ENCODE measurements at places on chromosomes 5 and 9. TPM values are rescaled to one million over a fixed set of nuclear protein-coding genes. Genes with fewer than 3 reads are reported as not detected.
A peak's percentile ranks its signal among the peaks of the same experiment; 100 is the strongest.

The CA9 gene
- total RNA-seq, result 2.4 TPM

The SOX30 gene
- 0.07 TPM for total RNA-seq

The ACER2 gene
- total RNA-seq, result 1.9 TPM

The DND1 gene
- 1.0 TPM for total RNA-seq

The PCDHB2 gene
- 51.5 TPM for total RNA-seq

The LCN1 gene
- total RNA-seq, result not detected

DNA sequence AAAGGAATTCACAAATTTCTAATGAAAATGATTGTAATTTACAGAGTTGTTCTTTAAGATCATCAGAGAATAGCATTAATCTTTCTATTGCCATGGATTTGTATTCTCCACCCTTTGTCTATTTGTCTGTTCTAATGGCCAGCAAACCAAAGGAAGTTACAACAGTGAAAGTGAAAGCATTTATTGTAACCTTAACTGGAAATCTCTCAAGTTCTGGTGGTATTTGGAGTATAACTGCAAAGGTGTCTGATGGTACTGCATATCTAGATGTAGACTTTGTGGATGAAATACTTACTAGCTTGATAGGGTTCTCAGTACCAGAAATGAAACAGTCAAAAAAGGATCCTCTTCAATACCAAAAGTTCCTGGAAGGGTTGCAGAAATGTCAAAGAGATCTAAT is 21.7 kb downstream of the RMI1 start:
- H3K27ac ChIP-seq, result no peak overlapping the region
- no peaks in the 10 kb centered on the region for H3K4me1 ChIP-seq
- H3K36me3 ChIP-seq, result peaks cover 5% of the 10 kb centered on the region
- DNase-seq, result peak; percentile 25
- H3K27me3 ChIP-seq, result no peaks in the 10 kb centered on the region

- H3K27me3 ChIP-seq, result no peaks in the 10 kb centered on the region
- peaks cover 37% of the 10 kb centered on the region for H3K4me1 ChIP-seq
- DNase-seq, result peak; percentile 21
- H3K27ac ChIP-seq, result no peak overlapping the region
Measured at GRCh38 chr9:99365233-99365980, 143.3 kb downstream of the SEC61B start.

DNA sequence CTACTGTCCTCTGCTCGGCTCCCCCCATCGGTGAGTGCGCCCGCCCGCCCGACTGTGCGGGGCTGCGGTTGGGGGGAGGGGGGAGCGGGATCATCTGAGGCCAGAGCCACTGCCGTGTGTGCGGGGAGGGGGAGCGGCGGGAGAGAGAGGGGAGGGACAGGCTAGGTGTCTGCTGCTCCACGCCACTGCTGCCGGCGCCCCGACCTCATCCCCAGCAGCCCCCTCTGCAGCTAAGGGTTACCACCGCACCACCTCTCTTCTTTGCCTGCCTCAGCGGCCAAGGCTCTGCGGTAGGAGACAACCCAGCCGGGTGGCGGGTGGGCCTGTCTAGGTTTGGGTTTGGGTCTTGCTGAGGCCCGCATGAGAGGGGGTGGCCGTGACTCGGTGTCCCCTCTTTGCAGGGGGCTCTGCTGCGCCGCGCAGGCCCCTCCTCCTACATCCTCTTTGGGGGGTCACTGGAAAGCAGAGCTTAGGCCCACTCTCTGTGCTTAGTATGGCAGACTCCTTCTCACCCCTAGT is 670 bp upstream of the PURA start:
- H3K4me3 ChIP-seq, result peak overlapping the region; percentile 67
- H3K27me3 ChIP-seq, result peaks cover 53% of the 10 kb centered on the region
- no peaks in the 10 kb centered on the region for H3K36me3 ChIP-seq
- H3K27ac ChIP-seq, result peak overlapping the region; percentile 10
- peaks cover 26% of the 10 kb centered on the region for H3K4me1 ChIP-seq
- DNase-seq, result no peak

DNA sequence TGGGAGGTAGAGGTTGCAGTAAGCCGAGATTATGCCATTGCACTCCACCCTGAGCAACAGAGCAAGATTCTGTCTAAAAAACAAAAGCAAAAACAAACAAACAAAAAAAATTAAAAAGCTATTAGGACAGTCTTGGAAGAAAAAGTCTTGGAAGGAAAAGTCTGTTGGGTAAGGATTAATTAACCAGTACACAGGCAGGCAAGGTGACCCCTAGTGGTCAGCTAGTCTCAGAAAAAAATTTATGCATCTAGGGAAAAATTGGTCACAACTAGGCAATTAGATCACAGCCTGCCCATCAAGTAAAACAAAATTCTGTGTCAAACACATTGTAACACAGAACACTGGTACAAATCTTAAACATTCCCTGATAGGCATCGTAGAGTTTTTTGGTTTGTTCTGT is 6.7 kb upstream of the ANKRD18B start:
- peaks cover 10% of the 10 kb centered on the region for H3K27me3 ChIP-seq
- H3K27ac ChIP-seq, result no peak overlapping the region
- no peaks in the 10 kb centered on the region for H3K36me3 ChIP-seq
- DNase-seq, result peak; percentile 39
- H3K4me1 ChIP-seq, result no peaks in the 10 kb centered on the region
- H3K4me3 ChIP-seq, result no peak overlapping the region

GRCh38 chr9:130555968-130556367 is 23.4 kb upstream of the FUBP3 start:
- H3K4me1 ChIP-seq, result no peaks in the 10 kb centered on the region
- peak; percentile 21 for DNase-seq
- H3K36me3 ChIP-seq, result no peaks in the 10 kb centered on the region

DNA sequence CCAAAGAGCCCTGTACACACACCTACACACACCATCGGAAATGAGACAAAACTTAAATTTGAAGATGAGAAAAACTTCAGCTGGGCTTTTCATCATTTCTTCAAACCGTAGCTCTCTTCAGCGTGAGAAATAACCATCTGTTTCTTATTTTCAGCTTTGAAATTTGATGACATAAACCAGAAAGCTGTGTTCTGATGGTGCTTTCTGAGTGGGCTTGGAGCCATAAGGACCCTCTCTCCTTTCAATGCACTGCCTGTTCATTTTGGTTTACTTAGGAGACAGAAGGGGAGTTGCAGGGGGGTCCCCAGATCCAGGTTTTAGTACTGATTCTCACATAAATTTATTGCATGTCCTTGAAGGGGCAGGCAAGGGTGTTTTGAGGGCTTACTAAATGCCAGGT is 9.5 kb downstream of the FBXO10 start:
- no peak for DNase-seq
- H3K4me3 ChIP-seq, result no peak overlapping the region
- no peaks in the 10 kb centered on the region for H3K36me3 ChIP-seq
- H3K27ac ChIP-seq, result no peak overlapping the region
- no peaks in the 10 kb centered on the region for H3K27me3 ChIP-seq

DNA sequence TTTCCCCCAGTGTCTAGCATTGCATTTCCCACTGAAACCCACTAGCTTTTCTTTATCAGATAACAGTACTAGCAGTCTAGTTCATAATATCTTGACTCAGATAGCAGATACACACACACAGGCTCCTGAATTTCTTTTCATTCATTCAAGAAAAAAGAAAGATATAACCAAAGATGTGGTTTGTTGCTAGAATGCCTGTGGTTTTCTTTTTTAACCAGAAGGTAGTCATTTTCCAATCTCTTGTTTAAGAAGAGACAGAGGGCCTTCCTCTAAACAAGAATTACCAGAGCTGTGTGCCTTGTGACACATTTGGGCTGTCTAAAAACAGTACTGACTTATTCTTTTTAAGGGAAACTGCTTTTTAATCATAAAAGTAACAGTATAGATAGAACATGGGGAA is 167.3 kb downstream of the PJA2 start:
- no peak overlapping the region for H3K4me3 ChIP-seq
- H3K27me3 ChIP-seq, result no peaks in the 10 kb centered on the region
- no peaks in the 10 kb centered on the region for H3K36me3 ChIP-seq
- H3K4me1 ChIP-seq, result no peaks in the 10 kb centered on the region
- no peak for DNase-seq
- H3K27ac ChIP-seq, result no peak overlapping the region

- H3K4me3 ChIP-seq, result no peak overlapping the region
- DNase-seq, result no peak
- no peaks in the 10 kb centered on the region for H3K4me1 ChIP-seq
- H3K27ac ChIP-seq, result no peak overlapping the region
- H3K27me3 ChIP-seq, result no peaks in the 10 kb centered on the region
- H3K36me3 ChIP-seq, result peaks cover 22% of the 10 kb centered on the region
Measured at GRCh38 chr5:131505237-131505908, 129.7 kb downstream of the RAPGEF6 start.

DNA sequence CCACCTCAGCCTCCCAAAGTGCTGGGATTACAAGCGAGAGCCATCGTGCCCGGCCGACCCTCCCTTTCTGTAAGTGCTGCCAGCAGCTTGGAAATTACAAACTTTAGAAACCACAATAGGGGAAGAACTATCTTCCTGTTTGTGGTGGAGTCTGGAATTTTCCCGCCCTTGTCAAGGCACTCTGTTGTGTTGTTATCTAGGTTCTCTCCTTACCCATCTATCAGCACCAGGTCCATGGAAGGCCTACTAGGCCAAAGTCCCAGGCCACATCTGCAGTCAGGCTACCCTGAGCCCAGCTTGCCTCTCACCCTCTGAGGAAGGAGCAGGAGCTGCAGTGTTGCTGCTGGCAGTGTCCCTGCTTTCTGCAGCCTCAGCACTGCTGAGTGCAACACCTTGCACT is 214.9 kb downstream of the MCTP1 start:
- no peak overlapping the region for H3K4me3 ChIP-seq
- H3K27me3 ChIP-seq, result no peaks in the 10 kb centered on the region
- no peak overlapping the region for H3K27ac ChIP-seq

- no peak for DNase-seq
- no peaks in the 10 kb centered on the region for H3K36me3 ChIP-seq
- H3K4me1 ChIP-seq, result no peaks in the 10 kb centered on the region
- no peaks in the 10 kb centered on the region for H3K27me3 ChIP-seq
- no peak overlapping the region for H3K27ac ChIP-seq
- H3K4me3 ChIP-seq, result no peak overlapping the region
Measured at GRCh38 chr5:41012318-41012717, 58.8 kb downstream of the MROH2B start.

- no peak for DNase-seq
- no peaks in the 10 kb centered on the region for H3K36me3 ChIP-seq
- H3K27me3 ChIP-seq, result no peaks in the 10 kb centered on the region
- H3K4me3 ChIP-seq, result no peak overlapping the region
Measured at GRCh38 chr5:94389515-94389899, 228.9 kb downstream of the KIAA0825 start.

GRCh38 chr5:147445917-147446316 is 64.0 kb downstream of the DPYSL3 start:
- DNase-seq, result no peak
- H3K4me3 ChIP-seq, result no peak overlapping the region

DNA sequence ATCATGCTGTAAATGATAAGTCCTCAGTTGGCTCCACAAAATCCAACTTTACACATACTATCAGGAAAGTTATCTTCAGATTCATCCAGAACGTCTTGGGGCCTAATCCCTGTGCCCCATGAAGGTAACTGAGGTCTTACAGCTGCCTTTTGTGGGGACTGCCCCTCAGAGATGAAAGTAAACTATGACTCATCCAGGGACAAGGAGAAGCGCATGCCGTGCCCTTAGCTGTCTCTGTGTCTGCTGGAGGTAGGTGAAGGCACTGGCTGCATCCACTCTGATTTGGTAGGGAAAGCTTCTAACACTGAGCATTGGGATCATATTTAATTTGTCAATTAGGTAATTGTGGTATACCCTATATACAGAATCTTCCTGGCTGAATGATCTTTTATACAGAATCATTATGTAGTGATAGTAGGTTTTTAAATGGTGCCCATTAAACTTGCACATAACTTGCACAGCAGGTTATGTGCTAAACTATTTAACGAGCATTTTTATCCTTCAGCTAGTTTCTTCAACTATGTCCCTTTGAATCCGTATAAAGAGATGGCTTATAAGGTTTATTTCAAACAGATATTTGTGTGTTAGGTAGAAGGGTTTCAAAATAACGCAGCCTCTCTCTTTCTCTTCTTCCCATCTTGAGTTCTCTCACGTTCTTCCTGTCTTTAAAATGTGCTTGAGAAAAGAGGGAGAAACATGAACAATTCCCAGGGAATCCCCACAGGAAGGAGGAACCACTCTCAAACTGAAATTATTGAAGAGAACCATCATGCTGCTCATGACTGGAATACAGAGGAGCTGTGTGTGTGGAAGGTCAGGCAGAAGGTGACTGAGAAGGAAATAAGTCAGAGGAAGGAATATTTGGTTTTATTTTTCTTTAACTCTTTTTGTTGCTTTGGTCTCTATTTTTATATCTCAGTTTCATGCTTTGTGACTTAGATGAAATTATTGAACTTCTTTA is 250.9 kb downstream of the CD180 start:
- H3K36me3 ChIP-seq, result no peaks in the 10 kb centered on the region
- H3K4me1 ChIP-seq, result peaks cover 3% of the 10 kb centered on the region
- H3K4me3 ChIP-seq, result no peak overlapping the region
- H3K27ac ChIP-seq, result no peak overlapping the region

DNA sequence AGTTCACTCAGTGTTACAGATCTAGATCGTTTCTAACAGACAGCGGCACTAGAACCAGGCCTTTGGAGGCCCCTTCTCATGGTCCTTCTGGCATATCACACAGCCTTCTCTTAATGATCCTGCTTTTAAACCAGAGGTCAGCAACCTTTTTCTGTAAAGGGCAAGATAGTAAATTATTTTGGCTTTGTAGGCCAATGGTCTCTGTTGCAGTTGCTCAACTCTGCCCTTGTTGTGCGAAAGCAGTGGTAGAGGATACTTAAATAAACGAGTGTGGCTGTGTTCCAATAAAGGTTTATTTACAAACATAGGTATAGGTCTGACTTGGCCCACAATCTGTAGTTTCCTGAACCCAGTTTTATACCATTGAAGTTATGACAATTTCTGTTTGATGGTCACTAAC is 47.3 kb upstream of the CD180 start:
- DNase-seq, result no peak
- no peak overlapping the region for H3K4me3 ChIP-seq
- no peaks in the 10 kb centered on the region for H3K36me3 ChIP-seq
- no peak overlapping the region for H3K27ac ChIP-seq
- peaks cover 8% of the 10 kb centered on the region for H3K4me1 ChIP-seq

- H3K4me1 ChIP-seq, result peaks cover 22% of the 10 kb centered on the region
- H3K27ac ChIP-seq, result no peak overlapping the region
- H3K4me3 ChIP-seq, result no peak overlapping the region
- no peaks in the 10 kb centered on the region for H3K27me3 ChIP-seq
- no peak for DNase-seq
Measured at GRCh38 chr9:123926941-123927340, 3.0 kb downstream of the DENND1A start.

DNA sequence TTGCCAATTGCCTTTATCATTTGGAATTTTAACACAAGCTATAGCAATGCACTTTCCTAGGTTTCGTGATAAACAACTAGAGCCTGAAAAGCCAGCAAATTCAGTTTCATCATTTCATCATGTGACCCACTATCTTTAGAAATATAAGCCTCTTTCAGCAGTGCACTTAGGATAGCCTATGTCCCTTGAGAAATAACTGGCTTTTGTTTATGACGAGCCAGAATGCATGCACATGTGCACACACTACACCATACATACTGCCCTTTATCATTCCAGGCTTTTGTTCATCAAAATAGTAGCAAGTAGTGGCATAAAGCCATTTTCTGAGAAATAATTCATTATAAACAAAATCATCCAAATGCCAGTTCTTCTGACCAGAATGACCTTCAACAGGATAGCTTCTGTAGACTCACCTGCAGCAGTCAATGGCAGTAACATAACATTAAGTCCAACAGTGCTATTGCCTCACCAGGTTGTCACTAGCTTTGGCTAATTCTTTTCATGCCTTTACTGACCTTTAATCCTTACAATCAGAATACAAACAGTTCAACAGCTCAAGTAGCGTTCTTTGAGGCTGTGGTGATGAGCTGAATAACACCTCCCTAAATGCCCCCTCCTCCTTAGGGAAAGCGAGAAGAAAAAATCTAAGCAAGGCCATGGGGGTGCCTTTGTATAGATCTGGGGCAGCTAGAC is 132.3 kb upstream of the SMARCA2 start:
- H3K27ac ChIP-seq, result no peak overlapping the region
- no peak for DNase-seq
- H3K36me3 ChIP-seq, result no peaks in the 10 kb centered on the region

Data from cardiac muscle cell (in vitro differentiated cells and primary cell).